ENCODE measurements at places on chromosomes 5 and 9.

DNA sequence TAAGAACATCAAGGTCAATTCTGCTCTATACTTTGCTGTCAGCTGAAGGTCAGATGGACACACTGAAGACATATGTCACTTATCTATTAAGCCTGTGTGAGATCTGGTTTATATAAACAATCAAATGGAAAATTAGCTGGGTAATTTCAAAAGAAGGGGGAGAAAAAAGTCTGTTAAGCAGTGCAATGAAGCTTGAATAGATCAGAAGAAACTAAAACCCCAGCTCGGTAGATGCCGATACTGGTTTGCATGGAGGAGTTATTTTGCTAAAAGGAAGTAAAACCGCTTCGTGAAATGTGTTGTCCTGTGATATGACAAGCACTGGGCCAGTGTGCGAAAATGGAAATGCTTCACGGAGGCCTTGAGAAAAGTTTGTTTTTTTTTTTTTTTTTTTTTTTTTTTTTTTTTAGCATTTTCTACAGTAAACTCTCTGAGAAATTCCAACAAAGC, 148.8 kb downstream of the MEF2C start:
- DNase-seq: no peak

GRCh38 chr5:162800301-162800700, 637.1 kb upstream of the CCNG1 start:
- DNase-seq: no peak

GRCh38 chr9:125755340-125755739, 8.2 kb downstream of the PBX3 start:
- no peak for DNase-seq

DNA sequence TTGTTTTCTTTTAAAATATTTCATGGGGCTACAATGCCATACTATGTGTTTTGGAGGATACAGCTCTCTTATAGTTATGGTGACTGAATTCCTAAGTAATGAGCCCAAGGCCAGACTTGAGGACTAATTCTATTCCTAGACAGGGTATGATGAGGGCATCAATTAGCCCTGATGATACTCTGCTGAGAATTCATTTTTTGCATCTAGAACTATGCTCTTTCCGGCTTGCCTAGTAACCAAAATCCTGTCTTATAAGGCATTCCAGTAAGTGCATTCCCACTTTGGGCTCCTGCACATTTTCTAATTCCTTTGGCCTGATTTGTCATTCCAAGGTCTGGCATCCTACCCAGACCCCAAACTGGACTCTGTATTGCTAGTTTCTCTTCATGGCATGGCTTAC, 62.4 kb downstream of the MAT2B start:
- no peak for DNase-seq

DNA sequence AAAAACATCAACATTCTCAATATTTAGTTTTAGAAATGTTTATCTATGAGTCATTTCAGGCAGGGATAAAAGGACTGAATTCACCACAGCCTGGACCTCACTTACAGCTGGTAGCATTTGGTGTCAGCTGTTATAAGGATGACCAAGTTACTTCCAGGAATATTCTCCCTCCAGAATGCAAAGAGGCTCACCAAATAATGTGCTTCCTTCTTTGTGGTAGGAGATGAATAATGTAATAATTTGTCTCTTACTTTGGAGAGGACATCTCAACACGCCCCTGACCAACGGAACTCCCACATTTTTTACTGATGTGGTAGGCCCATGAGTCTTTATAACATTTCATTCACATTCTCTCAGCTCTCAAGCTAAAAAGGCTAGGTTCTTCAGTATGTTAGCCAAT, 825.9 kb upstream of the GRAMD2B start:
- DNase-seq: no peak

- DNase-seq: no peak
Observed at GRCh38 chr9:130050462-130050861, 3.2 kb upstream of the GPR107 start.

DNA sequence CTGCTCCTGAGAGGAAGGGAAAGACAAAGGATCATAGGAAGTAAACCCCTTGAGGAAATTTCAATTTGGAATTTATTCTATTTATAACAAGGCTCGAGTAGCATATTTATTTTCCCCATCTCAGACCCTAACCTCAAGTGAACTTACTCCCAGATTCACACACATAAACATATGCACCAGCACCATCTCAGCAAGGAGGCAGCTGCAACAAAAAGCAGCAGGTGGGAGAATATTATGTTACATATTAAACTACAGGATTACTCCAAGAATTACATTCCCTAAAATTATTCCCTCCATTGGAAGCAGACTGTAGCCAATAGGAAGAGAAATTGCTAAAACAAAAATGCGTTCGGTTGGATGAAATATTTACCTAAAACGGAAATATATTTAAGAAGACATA, 108.4 kb upstream of the PRSS3 start:
- DNase-seq: no peak

DNA sequence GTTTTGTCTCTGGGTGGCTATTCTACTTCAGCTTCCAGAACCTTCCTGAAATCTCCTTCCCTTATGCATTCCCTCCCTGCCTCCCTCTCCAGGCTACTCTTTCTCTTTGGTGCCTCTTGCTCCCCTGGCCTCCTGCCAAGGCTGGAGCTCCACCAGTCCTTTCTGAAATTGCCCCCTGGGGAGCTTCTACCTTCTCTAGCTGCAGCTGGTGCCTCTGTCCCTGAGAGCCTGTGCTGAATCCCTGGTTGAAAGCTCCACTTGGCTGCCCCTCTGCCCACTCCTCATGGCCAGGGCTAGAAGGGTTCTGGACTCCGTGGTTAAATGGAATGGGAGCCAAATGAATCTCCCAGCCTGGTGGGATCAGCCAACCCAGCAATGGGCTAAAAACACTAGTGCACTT, 80.1 kb downstream of the COL15A1 start:
- DNase-seq: no peak

DNA sequence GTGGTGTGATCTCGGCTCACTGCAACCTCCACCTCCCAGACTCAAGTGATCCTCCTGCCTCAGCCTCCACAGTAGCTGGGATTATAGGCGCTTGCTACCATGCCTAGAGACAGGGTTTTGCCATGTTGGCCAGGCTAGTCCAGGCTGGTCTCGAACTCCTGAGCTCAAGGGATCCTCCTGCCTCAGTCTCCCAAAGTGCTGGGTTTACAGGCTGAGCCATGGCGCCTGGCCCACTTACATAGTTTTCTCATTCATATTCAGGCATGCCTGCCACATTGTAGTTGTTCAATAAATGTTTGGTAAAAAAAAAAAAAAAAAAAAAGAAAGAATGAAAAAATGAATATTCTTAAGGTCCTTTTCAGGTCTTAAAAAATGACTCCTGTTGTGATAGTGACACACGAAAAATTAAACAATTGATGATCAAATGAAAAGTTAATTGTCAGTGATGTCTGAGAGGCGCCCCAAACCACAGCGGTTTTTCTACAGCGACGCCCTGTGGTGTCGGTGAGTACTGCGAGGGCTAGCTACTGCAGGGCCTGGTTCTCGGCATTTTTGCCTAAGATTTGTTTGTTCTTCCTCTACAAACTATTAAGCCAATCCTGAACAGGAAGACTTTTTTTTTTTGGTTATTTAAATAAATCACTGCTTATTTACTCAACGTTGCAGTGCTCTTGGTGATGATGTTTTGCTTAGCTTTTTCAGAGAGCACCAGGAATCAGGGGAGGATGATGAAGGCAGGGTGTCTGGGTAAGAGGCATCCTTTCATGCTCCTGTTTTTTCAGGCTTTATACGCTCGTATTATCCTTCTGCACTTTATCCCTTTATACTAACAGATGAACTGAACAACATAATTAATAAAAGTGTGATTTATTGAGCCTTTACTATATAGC, 67.0 kb upstream of the DPYSL3 start:
- DNase-seq: peak; percentile 55

GRCh38 chr5:178895615-178896571, at the start of gene ZFP2:
Gene ZFP2 (plus strand): TSS chr5:178895913. CDS start chr5:178931314, 35,401 bp downstream.
- peak; percentile 85 for DNase-seq

- no peak for DNase-seq
Observed at GRCh38 chr5:126527892-126528291, 67.1 kb downstream of the ALDH7A1 start.

GRCh38 chr5:126931963-126932660, 98.2 kb downstream of the MARCHF3 start:
- DNase-seq: no peak

DNA sequence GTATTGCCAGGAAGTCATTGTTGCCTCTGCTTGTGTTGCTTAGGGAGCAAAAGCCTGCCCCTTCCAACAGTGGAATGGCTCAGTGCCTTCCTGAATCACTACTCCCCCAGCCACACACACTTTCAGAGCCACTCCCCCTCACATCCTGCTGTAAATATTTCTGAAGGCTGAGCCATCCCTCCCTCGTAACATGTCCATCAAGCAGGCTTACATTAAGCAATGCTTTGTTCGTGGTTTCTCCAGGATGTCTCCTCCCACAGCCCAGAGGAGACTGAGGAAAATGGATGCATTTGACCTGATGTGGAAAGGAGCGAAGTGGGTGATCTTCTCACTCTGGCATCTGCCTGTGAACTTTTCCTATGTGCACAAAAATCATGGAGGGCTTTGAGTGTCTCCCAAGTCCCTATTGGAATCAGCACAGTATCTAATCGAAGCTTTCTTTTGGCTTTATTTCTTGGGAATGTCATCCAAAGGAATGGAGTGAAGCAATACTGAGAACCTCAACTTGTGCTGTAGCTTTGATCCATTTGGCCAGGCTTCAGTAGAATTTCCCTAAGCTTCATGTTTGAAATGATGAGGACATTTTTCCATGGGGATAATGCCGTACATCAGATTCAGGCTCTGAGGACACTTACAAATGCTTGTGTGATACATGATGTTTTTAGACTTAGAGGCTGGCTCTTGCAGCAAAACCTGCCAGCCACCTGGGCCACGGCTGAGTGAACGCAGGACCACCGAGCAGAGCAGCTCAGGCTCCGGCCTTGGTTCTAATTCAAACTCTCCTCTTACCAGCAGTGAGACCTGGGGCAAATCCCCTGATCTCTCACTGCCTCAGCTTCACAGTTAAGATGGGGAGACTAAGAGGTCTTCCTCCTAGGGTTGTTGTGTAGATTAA, 389.1 kb downstream of the ENC1 start:
- no peak for DNase-seq

DNA sequence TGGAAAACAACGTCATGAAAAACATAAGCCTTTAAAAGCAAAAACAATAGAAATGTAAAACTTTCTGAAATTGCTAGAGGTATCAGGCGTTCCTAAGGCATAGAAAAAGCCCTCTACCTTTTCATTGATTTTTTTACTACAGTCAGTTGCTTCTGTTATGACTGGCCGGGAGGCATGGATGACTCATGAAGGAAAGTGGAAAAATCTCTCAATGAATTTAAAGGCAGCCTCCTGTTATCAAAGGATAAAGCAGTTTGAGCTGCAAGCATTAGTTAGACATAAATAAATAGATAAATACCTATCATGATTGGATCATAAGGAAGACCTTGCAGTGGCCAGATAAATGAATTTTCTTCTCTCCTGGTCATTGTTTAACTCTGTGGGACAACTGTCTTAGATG, 281.6 kb downstream of the MAST4 start:
- DNase-seq: no peak

DNA sequence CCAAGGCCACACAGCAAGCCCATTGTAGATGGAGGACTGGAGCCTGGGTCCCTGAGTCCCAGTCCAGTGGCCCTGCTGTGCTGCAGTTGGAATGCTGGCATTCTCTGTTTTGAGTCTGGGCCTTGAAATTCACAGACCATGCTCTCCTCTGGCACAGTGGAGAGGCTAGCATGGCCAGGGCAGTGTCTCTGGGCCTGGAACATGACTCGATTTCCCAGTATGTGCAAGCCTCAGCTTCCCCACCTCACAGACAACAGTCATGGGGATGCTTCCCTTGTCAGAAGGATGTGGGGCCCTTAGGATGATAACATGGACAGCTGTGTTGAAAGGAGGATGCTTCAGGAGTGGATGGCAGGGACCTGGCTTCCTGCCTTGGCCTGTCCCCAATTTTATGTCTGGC, 91.2 kb downstream of the AMBP start:
- no peak for DNase-seq

- no peak for DNase-seq
Observed at GRCh38 chr9:130297371-130297770, 31.8 kb downstream of the HMCN2 start.

GRCh38 chr9:97830884-97831829, 21.9 kb upstream of the FOXE1 start:
- DNase-seq: peak; percentile 61

DNA sequence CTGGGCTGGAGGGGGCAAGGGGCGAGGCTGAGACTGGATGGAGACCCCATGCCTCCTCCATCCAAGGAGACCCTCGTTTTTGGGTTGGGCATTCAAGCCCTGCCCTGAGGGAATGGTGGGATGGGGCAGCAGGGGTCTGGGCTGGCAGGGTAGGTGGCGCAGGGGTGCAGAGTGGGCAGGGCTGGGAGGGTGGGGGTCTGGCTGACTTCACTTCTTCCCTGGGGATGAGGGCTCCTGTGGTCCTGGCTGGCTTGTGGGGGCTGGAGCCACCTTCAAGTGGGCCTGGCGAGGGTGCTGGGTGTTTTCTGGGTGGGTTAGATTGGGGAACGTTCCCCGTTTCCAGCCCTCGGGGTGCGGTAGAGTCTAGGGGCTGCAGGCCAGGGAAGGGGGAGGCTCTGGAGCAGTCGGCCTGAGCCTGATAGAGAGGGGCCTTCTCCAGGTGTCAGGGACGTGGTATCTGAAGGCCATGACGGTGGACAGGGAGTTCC, 412 bp downstream of the LCN1 start:
- DNase-seq: no peak

- DNase-seq: no peak
Observed at GRCh38 chr5:37090781-37091180, 158.4 kb downstream of the CPLANE1 start.

DNA sequence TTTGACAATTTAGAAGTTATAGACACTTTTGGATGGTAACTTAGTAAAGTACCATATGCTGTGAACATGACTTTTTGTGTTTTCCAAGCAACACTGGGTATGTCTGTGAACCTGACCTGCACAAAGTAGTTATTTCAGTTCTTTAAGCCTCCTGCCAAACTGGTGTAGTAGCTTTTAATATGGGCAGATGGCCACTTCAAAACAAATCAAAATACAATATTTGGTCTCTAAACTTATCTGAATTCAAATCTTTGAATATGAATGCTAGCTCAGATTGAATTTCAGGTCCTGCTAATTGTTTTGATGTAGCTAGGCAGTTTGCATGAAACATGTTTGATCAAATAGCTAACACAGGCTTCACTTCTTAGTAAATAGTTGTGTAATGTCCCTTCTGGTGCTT, 1176.7 kb upstream of the CDH9 start:
- DNase-seq: no peak

DNA sequence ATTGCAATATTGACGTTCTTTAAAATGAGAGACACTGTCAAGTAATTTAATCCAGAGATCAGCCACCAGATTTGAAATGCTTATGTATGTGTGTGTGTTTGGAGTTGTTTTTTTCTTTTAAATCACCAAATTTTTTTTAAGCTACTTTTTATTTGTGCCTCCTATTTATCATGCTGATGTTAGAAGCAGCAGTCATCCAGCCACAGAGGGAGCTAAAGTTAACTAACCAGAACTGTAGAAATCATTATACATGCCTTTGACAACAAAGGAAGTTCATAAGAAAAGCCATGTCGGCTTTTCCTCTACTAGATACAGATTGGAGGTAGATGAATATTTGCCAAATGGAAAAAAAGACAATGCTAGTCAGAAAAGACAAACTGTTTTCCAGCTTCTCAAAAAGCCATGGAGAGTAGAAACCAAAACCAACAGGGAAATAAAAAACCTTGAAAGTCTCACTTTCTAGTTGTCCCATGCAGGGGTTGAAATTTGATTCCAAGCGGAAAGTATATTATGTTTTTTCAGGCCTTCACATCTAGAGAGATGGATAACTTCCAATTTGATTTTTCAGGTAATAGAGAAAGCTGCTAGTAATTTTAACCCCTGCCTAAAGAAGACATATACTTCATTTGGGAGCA, 4.5 kb downstream of the PURA start:
- no peak for DNase-seq

GRCh38 chr5:39721394-39721793, 296.6 kb upstream of the DAB2 start:
- DNase-seq: no peak

Data from kidney (tissue), 22 donors.